ENCODE measurements at places on chromosomes 6 and 20. TPM values are rescaled to one million over a fixed set of nuclear protein-coding genes. Genes with fewer than 3 reads are reported as not detected.

GRCh38 chr6:8930009-8930408, 494.7 kb upstream of the SLC35B3 start:
- DNase-seq: no peak
- H3K4me1 ChIP-seq: no peaks in the 10 kb centered on the region
- no peaks in the 10 kb centered on the region for H3K27me3 ChIP-seq
- H3K4me3 ChIP-seq: no peak overlapping the region
- H3K36me3 ChIP-seq: no peaks in the 10 kb centered on the region

DNA sequence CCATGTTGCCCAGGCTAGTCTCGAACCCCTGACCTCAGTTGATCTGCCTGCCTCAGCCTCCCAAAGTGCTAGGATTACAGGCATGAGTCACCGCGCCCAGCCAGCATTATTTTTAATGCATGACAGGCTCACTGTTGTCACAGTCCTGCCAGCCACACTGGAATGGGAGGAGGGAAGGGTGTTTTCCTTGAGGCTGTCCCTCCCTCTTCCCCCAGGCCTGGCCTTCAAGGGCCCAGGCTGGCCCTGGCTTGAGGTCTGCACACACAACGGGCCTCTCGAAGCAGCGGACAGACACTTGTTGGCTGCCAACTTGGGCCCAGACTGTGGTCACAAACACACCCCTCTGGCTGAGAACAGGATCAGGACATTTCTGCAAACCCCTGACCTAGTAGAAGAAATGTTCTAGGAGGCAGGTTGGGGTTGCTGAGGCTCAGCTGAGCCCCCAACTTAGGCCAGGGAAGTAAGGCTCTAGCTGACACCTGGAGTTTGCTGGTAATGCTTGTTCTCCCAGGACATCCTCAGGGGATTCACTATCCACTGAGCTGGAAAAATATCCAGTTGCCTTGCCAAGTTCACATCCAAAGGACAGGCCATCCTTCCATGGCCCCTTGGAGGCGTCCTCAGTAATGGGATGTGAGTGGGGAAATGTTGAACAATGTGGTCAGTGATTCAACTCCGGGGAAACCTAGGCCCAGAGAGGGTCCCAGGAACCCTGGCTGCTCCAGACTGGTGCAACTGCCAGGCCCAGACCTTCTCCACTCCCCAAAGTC, 9.9 kb downstream of the SNTA1 start:
- H3K4me1 ChIP-seq: no peaks in the 10 kb centered on the region
- no peak overlapping the region for H3K27ac ChIP-seq
- H3K4me3 ChIP-seq: no peak overlapping the region
- no peak for DNase-seq

DNA sequence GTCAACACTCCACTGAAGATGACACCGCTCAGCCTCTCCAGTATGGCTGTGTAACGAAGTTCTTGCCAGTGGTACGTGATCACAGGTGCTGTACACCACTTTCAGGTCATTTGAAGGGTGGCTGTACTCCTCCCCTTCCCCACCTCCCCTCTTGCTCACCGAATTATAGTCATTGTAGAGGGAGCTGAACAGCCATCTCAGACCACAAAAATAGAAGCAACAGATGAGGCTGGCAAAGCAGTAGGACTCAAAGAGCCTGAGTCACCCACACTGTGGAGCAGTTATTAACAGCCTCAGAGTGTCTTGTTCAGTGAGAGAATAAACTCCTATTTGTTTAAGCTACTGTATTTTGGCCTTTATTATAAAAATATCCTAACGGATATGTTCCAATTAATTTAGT, 192.5 kb upstream of the MCHR2 start:
- no peak for DNase-seq
- H3K36me3 ChIP-seq: no peaks in the 10 kb centered on the region
- H3K27me3 ChIP-seq: no peaks in the 10 kb centered on the region
- H3K4me1 ChIP-seq: no peaks in the 10 kb centered on the region
- H3K27ac ChIP-seq: no peak overlapping the region
- no peak overlapping the region for H3K4me3 ChIP-seq

DNA sequence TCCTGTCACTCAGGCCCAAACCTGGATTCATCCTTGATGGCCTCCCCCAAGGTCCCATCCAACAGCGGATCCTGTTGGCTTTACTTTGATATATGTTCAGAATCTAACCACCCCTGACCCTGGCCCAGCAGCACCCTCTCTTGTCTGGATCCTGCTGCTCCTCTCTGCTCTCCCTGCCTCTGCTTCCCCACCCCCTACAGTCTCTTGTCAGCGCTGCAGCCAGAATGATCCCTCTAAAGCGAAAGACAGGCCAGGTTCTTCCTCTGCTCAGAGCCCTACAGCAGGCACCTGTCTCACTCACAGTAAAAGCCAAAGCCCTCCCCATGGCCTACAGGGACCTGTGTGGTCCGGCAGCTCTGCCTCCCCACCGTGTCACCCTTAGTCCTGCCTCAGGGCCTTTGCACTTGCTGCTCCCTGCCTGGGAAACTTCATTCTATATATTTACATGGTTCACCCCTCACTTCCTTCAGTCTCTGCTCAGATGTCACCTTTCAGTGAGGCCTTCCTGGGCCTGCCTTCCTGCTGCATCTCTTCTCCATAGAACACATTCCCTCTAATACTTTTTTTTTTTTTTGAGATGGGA, 37.4 kb upstream of the KCNB1 start:
- no peak for DNase-seq
- H3K27ac ChIP-seq: no peak overlapping the region
- H3K4me1 ChIP-seq: no peaks in the 10 kb centered on the region
- H3K27me3 ChIP-seq: no peaks in the 10 kb centered on the region
- H3K36me3 ChIP-seq: no peaks in the 10 kb centered on the region
- H3K4me3 ChIP-seq: no peak overlapping the region

DNA sequence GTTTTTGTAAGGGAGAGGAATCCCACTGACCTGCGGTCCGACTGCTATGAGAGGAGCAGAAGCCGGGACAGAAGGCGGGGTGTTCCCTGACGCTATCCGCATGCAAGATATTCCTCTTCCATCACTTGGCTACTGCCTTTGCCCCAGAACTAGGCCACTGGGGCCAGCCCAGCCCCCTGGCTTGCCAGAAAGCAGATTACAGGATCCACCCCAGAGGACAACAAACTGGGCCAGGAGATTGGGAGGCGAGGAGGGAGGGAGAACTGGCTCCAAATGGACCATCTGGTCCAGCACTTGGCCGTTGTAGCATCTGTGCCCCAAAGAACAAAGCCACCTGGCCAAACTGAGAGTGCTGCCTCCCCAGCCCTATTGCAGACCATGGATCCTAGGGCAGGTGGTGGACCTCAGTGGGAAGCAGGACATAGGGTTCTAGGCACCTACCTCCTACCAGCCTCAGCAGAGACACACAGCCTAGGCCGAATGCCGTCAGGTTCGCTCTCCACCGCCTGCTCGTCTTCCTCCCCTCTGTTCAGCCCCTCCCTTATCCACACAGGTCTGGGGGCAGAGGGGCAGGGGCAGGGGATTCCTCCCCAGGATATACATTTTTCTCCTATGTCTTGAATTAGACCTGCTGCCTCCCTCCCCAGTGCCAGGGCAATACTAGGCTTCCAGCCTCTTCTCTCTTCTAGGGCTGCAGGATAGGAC, 4.0 kb downstream of the MDGA1 start:
- no peaks in the 10 kb centered on the region for H3K36me3 ChIP-seq
- H3K27ac ChIP-seq: no peak overlapping the region
- H3K4me1 ChIP-seq: no peaks in the 10 kb centered on the region
- no peak overlapping the region for H3K4me3 ChIP-seq

The NKX2-2 gene
- not detected for total RNA-seq

DNA sequence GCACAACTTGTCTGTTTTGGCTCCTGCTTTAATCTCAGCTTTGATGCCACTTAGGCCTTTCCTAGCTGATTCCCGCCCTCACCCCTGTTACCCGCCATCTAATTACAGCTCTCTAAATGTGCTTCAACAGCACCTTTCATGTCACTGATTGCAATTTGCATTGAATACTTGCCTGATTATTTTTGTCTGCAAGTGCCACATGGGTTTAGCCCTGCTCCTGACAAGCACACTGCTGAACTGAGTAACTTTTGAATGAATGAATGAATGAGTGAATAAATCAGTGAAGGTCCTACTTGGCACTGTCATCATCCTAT, 591 bp upstream of the DCBLD1 start:
- peaks cover 11% of the 10 kb centered on the region for H3K4me1 ChIP-seq
- DNase-seq: no peak
- peak overlapping the region; percentile 36 for H3K27ac ChIP-seq
- peaks cover 1% of the 10 kb centered on the region for H3K36me3 ChIP-seq
- H3K27me3 ChIP-seq: no peaks in the 10 kb centered on the region
- peak overlapping the region; percentile 92 for H3K4me3 ChIP-seq

The C20orf144 gene
- 0.12 TPM for total RNA-seq

DNA sequence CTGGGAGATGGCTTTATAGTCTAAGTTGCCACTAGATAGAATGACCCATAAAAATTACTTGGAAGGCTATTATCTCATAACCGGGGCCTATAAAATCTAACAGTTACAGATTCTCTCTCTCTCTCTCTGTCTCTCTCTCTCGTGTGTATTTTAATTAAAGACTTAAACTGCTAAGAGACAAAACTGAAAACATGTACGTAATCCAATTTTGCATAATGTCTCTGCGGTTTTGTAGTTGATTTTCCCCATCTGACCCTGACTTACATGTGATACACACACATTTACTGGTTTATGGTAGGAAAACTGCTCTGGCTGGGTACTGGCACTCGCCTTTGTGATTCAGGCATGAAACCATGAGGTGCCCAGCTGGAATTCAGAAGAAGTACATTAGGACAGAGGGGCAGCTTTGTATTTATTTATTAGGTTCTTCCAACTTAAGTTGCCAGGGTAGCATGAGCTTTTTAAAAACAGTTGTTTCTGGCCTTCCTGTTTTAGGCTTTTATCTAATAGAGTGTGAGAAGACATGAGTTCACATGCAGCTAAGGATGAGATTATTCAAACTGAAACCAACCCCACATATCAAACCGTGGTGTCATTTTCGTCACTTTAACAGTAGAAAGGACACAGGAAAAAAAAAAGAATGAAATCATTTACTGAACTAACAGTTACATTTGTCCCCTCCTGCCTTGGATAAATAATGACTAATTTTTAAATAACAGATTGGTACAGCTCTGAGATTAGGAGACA, 182.5 kb downstream of the GMPR start:
- H3K36me3 ChIP-seq: no peaks in the 10 kb centered on the region
- no peaks in the 10 kb centered on the region for H3K27me3 ChIP-seq
- H3K27ac ChIP-seq: no peak overlapping the region
- DNase-seq: no peak
- peaks cover 6% of the 10 kb centered on the region for H3K4me1 ChIP-seq

- H3K4me1 ChIP-seq: peaks cover 7% of the 10 kb centered on the region
- H3K36me3 ChIP-seq: no peaks in the 10 kb centered on the region
- H3K27me3 ChIP-seq: peaks cover 19% of the 10 kb centered on the region
- H3K27ac ChIP-seq: no peak overlapping the region
- H3K4me3 ChIP-seq: no peak overlapping the region
- no peak for DNase-seq
Measured at GRCh38 chr20:5364136-5364821, 47.5 kb upstream of the PROKR2 start.
